ENCODE measurements at places on chromosomes 6 and 20. TPM values are rescaled to one million over a fixed set of nuclear protein-coding genes. Genes with fewer than 3 reads are reported as not detected.

OTOR gene
- not detected for total RNA-seq

LINC00237 gene
- total RNA-seq, result not detected

GRCh38 chr6:16839631-16840179, 78.4 kb upstream of the ATXN1 start:
- no peak for DNase-seq
- H3K36me3 ChIP-seq, result no peaks in the 10 kb centered on the region
- no peak overlapping the region for H3K27ac ChIP-seq
- H3K4me3 ChIP-seq, result no peak overlapping the region

GRCh38 chr6:146526192-146526591, 17.4 kb upstream of the RAB32 start:
- no peaks in the 10 kb centered on the region for H3K27me3 ChIP-seq
- no peak for DNase-seq
- H3K4me1 ChIP-seq, result no peaks in the 10 kb centered on the region
- H3K36me3 ChIP-seq, result no peaks in the 10 kb centered on the region
- H3K27ac ChIP-seq, result no peak overlapping the region
- H3K4me3 ChIP-seq, result no peak overlapping the region

GRCh38 chr20:58081846-58082245, 146.6 kb downstream of the ANKRD60 start:
- no peaks in the 10 kb centered on the region for H3K36me3 ChIP-seq
- no peaks in the 10 kb centered on the region for H3K27me3 ChIP-seq
- H3K4me1 ChIP-seq, result no peaks in the 10 kb centered on the region
- no peak for DNase-seq

DNA sequence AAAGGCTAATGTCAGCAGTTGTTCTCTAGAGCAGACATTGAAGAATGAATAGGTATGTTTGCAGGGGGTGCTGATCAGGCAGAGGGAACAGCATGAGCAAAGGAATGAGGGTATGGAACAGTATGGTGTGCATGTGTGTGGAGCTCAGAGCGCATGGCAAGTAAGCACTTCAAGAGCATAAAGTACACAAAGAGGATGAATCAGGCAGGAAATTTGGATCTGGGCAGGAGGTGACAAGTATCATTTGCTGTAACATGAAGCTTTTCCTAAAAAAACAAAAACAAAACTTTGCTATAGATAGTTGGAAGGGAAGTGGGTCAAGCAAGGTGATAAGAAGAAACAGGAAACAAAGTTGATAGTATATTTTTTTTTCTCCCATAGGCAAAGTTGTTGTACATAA, 746.8 kb downstream of the HDGFL1 start:
- no peak overlapping the region for H3K27ac ChIP-seq
- no peak for DNase-seq
- no peaks in the 10 kb centered on the region for H3K4me1 ChIP-seq
- no peaks in the 10 kb centered on the region for H3K36me3 ChIP-seq
- H3K27me3 ChIP-seq, result no peaks in the 10 kb centered on the region
